ENCODE measurements at places on chromosomes 11 and 22.

DNA sequence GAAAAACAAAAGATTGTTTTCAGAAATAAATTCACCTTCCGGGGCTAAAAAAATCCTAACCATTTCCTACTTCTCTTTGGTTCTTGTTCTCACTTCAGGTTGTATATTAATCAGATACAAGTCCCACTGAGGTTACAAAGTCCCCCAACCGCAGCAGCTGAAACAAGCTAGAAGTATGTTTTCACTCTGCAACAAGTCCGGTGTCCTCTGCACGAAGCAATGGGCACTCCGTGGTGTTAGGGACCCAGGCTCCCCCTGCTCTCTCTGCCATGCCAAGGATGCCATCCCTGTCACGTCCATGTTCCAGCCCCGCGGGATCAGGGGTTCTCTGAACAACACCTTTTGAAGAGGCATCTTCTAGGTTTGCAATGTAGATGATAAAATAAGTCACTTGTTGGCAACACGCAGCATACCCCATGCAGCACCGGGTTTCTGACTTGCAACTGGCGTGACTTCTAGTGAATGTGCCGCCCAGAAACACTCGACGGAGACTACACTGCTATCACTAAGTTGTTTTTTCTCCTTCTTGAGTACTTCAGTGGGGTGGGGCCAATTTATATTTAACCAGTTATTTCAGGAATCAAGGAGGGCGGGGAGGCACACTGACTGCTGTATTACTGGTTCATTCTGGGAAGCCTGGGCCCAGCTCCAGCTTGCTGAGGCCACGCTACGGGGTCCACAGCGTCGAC lies 25.4 kb upstream of the GSTP1 start:
- no peak for DNase-seq

DNA sequence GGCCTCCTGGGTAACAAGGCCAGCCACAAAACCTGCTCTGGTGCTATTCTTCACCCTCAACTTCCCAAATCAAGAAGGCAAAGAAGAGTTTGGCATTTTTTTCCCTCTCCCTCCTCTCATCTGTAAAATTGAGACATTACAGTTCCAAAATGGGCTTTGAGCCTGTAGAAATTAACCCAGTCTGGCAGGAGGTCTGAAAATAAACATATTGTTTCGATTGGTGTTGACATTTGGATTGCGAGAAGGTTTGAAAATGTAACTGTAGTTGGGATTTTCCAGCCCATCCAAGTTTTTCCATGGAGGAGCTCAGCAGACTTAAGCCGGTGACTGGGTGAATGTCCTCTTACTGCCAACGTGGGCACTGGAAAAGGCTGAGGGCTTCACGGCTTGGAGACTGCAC lies 35.0 kb upstream of the ALX4 start:
- DNase-seq = no peak

DNA sequence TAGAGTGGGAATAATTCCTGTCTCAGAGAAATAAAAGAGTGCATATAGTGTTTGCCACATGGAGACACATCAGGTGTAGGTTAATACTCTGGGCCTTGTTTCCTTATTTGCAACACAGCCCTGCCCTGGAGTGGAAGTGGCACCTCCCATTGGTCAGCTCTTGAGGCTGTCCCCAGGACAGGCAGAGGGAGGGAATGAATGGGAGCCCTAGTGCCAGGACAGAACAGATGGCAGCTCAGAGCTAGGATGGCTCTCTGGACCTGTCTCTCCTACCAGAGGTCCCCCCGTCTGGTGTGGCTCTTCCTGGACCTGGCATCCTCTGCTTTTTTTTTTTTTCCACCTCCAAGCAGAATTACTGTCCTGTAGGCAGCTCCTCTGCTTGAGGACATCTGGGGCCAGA lies 35.6 kb downstream of the LIMK2 start:
- DNase-seq = no peak

GRCh38 chr11:64444838-64445441 lies 86.0 kb downstream of the RPS6KA4 start:
- DNase-seq = no peak

GRCh38 chr11:111438168-111438567 lies 59.1 kb upstream of the POU2AF1 start:
- no peak for DNase-seq

DNA sequence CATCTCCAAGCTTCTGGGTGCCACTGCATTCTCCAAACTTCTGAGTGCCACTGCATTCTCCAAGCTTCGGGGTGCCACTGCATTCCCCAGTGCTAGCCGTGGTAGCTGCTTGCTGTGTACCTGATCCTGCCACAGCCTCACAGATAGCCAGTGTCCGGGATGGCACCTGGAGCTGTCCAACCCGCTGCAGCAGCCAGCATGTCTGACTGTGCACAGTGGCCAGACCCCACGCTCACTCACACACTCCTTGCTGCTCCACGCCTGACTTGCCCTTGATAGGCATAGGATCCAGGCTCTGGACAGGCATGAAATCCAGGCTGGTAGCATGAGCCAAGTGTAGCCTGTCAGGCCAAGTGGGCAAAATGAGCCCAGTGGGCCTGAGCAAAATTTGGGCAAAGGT lies 465.0 kb downstream of the GUCY1A2 start:
- no peak for DNase-seq

- DNase-seq = no peak
Measured at GRCh38 chr11:124801636-124802312, 1.6 kb upstream of the MSANTD2 start.

GRCh38 chr11:111834432-111835163 lies 36.8 kb downstream of the ALG9 start:
- DNase-seq = no peak

Data from stimulated activated CD8-positive, alpha-beta memory T cell treated with anti-CD3 and anti-CD28 coated beads, Interleukin-4, amount 100 ng/mL, for 4 hours (primary cell).